ENCODE measurements at places on chromosomes 7 and 10.

- DNase-seq, result no peak
Measured at GRCh38 chr10:127492607-127493250, 56.4 kb upstream of the NPS start.

DNA sequence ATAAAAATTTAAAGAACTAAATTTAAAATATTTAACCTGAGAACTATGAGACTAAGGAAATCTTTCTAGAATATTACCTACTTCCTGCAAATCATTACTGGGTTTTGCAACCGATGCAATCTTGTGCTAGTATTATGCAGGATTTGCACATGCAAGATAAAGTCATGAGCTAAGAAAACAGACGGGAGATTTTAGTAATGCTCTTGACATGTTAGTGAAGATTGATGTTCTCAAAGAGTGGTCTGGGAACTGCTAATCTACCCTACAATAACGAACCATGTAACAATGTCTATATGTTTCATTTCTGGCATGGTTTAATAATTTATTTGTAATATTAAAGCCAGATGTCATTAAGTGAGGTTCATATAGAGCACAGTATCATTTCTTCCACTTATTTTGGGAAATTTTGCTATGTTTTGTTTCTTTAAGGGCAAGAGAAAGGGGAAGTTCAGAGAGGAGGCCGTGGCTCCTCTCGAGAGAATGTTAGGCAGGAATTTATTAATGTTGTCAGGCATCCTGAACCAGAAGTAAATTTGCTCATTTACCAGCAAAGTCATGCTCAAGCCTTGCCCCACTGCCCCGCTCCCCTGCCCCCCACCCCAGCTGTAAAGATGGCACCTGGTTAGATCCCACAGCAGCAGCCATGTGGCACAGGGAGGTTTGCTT lies 22.8 kb downstream of the LRRC17 start:
- peak; percentile 61 for DNase-seq

DNA sequence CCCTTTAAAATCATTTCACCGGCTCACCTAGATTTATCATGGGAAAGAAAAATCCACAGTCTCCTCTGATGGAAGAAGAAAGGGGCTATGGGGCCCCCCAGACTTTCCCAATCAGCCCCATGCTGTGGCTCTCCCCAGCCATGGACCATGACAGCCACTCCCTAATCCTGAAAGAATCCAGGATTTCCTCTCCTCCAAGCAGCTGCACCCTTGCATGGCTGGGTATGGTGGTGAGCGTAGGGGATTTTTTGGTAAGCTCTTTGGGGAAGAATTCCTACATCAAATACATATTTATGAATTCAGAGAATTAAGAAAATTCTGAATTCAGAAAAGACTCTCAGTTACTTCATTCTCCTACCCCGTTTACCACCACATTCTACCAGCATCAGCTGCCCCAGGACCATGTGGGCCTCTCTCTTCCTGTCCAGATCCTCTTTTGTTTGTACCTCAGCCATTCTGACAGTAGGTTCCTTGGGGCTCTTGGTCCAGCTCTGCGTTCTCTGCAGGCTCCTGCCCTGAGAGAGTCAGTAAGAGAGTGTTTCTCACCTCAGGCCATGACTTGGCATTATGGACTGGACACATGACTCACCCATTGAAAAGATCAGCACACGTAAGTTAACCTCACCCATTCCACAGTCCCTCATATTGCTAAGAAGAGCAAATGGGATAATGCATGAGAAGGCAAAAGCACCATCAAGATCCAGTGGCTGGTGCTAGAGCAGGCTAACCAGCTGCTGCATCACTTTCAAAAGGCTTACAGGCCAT lies 337.8 kb downstream of the ELMO1 start:
- DNase-seq, result peak; percentile 25

- no peak for DNase-seq
Measured at GRCh38 chr7:24936121-24936824, 43.7 kb downstream of the OSBPL3 start.

DNA sequence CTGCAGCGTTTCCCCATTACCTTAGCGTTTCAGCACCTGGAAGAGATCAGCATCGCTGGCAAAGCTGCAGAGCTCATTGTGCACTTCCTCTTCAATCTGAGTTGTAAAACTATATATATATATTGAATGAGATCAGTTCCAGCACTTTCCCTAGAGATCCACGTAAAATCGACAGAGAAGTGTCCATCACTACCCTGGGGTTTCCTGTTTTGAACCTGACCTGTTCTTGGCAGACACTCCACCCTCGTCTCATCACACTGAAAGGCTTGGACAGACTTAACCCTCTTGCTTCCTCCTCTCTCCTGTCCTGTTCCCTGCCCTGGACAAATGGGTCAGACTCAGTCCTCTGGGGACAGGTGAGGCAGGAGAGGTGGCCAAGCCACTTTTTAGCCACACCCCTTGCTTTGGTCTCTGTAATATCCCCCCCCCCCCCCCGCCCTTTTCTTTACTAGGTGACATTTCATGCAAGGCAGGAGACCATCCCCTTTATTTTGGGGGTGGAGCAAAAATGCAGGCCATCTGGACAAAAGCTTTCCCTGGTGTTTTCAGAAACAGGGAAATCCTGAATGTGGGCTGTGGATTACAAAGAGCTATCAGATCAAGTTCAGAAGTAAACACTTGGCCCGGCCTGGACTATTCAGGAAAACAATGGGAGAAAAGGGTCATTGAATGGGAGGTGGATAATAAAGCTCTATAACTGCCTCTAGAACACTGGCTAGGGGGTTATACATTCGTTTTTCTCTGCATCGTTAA lies 83.7 kb upstream of the KDM7A start:
- no peak for DNase-seq
